ENCODE measurements at places on chromosomes 2 and 18.

GRCh38 chr2:240053173-240054155, at the start of gene OR6B3:
Gene OR6B3, minus strand, starts transcription at chr2:240053521.
- DNase-seq: no peak

DNA sequence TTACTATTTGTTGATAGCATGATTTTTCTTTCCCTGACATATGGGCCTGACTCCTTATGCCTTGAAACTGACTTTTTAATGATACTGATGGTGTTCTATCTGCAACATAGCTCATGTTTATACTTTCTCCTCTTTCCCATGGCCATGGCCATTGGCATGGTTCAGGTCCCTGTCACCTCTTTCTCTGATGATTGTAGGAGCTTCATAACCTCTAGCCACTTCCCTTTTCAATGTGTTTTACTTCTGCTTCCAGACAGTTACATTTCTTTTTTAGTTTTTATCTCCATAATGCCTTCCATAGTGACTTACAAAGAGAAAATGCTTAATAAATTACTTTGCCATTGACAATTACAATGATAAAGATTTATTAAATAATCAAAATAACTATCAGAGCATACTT, 177.9 kb upstream of the SETBP1 start:
- DNase-seq: no peak

GRCh38 chr2:107777974-107778373, 48.7 kb upstream of the RGPD4 start:
- DNase-seq: no peak

DNA sequence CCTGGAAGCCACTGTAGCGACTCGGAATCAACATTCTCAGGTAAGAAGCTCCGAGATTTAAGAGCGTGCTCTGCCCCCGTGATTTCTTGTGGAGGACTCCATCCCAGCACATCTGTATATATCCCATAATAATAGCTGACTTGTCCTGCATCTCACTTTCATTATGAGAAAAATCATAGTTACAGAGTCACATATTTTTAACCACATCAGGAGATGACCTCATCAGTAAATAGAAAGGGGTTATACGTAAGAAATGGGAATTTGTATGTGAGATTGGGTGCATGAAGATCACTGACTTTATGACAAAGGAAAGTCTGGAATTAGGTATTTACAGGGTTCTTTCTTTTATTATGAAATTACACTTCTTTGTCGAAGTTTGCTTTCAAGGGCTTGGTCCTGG, 16.4 kb upstream of the TMEM18 start:
- no peak for DNase-seq

GRCh38 chr18:59911600-59911999, 11.8 kb downstream of the PMAIP1 start:
- DNase-seq: no peak

DNA sequence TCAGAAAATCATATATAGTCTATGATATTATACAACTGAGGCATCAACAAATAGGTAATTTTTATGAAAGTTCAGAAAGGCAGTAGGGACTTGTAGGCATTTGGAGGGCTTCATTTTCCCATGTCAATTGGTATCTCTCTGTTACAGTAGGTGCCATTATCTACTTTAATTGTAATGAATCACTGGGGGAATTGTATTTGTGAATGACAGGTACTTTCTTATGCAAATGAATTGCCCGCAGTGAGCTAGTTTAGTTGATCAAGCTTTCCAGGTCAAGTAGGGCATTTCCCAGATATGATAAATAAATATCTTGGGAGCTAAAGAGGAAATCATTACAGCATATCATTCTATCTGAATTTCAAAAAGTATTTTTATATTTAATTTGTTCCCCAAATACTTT, 1116.3 kb downstream of the DPP10 start:
- no peak for DNase-seq

DNA sequence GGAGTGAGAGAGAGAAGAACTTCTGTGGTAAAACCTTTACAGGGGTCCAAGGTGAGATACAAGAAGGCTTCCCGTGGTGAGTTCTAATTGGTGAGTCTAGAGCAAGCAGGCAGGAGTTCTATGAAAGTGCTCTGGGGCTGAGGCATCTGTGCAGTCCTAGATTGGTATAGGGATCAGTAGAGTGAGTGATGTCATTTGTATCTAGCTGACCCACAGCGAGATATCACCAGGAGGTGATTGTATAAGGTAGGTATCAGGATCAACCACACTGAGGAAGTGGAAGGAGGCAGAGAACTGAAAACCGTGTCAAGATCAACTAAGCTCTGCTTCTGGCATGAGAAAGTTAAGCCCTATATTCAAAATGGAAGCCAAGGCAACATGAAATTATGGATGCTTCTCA, 1648.9 kb upstream of the TMEFF2 start:
- no peak for DNase-seq

- DNase-seq: no peak
Measured at GRCh38 chr2:232484628-232485347, 2.8 kb downstream of the ECEL1 start.

DNA sequence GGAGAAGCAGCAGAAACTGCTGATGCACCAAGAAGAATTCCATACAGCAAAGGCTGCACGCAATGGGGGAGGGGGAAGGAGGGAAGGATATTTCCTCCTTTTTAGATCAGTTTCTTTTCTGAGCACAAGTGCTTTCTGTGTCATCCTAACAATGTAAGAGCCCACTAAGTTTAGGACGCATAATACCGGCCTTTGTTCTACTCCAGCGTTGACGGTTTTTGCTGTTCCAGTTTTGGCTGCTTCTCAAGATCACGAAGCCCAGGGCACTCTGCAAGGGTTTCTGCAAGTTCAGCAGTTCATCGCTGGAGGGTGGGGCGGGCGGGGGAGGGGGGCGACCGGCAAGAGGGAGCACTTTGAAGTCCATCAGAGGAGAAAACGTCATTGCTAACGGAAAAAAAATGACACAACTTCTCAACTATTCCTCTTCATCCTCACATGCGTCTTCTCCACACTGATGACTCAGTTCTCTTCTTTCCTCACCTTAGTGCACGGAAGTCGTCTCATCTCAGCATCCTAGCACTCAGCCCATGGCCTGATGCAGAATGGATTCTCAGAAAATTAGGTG, 8.7 kb downstream of the FAM178B start:
- DNase-seq: no peak

DNA sequence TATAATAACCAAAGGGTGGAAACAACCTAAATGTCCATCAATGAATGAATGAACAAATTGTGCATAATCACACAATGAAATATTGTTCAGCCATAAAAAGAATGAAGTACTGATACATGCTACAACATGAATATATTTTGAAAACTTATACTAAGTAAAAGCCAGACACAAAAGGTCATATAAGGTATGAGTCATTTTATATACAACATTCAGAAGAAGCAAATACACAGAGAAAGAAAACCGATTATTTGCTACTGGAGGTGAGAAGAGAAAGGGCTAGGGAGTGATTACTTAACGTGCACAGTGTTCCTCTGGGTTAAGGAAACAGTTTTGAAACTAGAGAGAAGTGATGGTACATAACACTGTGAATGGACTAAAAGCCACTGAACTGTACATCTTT, 105.3 kb downstream of the GORASP2 start:
- no peak for DNase-seq

- no peak for DNase-seq
Measured at GRCh38 chr18:49565612-49566011, 3.8 kb downstream of the LIPG start.

GRCh38 chr2:108972663-108973062, 16.4 kb downstream of the EDAR start:
- DNase-seq: no peak

DNA sequence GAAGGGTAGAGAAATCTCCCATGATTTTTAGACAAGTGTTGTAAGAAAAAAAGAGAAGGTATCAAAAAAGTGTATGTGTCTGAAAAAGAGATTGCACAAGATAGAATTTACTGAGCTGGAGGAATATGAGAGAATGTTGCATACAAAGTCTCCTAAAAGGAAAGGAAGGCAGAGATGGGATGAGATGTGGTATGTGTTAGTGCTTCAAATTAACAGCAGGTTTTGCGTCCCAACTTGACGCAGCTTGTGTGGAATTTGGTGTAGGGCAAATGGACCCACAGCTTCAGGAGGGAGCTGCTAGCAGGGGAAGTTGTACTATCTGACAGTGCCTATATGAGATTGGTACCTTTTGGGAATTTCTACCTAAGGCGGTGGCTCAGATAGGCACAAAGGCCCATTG, 9.0 kb upstream of the RASGRP3 start:
- DNase-seq: no peak

- no peak for DNase-seq
Measured at GRCh38 chr2:191190435-191190834, 39.6 kb upstream of the STAT4 start.

DNA sequence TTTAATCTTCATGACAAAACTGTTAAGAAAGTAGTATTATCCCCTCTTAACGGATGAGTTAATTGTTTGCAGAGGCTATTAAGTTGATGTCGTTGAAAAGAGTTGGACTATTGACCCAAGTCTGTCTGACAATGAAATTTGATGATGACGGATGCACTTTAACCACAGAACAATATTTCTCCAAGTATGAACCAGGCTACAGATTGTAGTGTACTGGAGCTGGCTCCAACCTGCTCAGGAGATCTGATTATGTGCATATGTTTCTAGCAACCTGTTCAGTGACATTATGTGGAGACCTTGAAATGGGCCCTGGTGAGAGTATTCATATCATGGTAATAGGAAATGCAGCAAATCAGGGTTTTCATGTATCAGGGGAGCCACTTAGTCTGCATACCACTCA, 174.1 kb downstream of the CDH7 start:
- no peak for DNase-seq

DNA sequence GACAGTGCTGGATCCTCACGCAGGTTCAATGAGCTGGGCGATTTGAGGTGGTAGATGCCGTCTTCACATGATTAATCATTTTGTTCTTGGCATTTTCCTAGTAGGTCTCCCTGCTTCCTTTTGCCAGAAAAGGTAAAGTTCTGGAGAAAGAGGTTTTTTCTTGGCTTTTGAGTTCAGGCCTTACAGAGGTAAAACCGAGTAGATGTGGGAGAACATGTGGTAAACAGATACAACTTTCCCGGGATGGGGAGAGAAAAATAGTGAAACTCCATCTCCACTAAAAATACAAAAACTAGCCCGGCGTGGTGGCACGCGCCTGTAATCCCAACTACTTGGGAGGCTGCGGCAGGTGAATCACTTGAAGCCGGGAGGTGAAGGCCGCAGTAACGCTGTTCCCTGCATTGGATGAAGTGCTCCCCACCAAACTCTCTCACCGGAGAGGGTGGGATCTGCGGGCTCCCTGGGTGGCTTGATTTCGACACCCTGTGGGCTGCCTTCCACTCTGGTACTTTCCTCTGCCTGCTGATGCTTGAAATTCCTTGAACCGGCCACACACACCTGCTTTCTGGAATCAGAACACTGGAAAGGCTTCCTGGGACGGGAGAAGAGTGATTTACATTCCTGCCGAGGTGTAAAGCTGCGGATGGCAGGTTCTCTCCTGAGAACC, 88.8 kb downstream of the ACTR3 start:
- no peak for DNase-seq

- DNase-seq: no peak
Measured at GRCh38 chr2:9637330-9637729, 6.5 kb upstream of the YWHAQ start.

GRCh38 chr2:121501031-121501430, 29.6 kb upstream of the RNU4ATAC start:
- peak; percentile 90 for DNase-seq

- no peak for DNase-seq
Measured at GRCh38 chr2:54675738-54676137, 47.7 kb upstream of the EML6 start.

- no peak for DNase-seq
Measured at GRCh38 chr2:84970868-84971509, at the start of gene KCMF1. Gene KCMF1, plus strand, starts transcription at chr2:84971161. Its CDS starts 291 bp downstream, at chr2:84971452.

DNA sequence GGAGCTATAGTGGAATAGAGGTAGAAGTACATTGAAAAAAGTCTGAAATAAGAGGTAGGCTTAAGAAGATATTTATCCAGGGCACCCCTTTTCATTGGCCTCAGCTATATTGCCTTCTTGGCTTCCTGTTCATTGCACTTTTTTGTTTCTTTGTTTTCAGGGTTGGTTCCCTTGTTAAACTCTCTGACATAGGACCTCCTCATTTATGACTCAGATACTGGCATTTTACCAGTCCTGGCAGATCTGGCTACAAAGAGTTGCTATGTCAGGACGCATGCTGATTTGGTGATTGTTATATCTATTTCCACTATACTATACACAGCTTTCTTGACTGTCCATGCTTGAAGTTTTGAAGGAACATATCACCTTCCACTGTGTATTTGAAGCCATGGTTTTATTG, 60.0 kb downstream of the GCA start:
- DNase-seq: peak; percentile 33

GRCh38 chr2:238161291-238162051, 2.7 kb downstream of the ERFE start:
- DNase-seq: no peak

DNA sequence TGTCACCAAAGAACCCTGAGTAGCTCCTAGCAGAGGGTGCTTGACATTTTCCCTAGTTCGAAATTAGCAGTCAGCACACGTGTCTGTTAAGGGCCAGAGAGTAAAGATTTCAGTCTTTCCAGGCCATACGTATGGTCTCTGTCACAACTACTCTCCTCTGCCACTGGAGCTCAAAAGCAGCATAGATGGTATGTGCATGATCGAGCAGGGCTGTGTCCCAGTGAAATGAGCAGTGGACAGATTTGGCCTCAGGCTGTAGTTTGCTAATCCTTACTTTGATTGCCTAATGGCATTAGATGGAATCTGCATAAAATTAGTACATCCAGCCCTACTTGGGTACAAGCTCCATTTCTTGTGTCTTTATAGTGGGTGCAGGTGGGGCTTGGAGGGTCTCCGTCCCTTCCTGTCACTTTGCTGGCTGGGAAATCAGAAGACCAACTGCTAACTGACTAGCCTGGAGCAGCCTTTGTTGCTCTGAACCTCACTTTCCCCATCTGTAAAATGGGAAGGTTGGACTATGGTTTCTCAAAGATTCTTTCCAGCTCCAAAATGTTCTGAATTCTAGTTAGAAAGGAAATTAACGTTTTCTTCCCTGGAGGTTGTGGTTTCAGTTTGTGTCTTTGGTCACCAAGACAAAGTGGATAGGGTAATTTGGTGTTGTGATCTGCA, 108.5 kb downstream of the GLI2 start:
- DNase-seq: no peak

DNA sequence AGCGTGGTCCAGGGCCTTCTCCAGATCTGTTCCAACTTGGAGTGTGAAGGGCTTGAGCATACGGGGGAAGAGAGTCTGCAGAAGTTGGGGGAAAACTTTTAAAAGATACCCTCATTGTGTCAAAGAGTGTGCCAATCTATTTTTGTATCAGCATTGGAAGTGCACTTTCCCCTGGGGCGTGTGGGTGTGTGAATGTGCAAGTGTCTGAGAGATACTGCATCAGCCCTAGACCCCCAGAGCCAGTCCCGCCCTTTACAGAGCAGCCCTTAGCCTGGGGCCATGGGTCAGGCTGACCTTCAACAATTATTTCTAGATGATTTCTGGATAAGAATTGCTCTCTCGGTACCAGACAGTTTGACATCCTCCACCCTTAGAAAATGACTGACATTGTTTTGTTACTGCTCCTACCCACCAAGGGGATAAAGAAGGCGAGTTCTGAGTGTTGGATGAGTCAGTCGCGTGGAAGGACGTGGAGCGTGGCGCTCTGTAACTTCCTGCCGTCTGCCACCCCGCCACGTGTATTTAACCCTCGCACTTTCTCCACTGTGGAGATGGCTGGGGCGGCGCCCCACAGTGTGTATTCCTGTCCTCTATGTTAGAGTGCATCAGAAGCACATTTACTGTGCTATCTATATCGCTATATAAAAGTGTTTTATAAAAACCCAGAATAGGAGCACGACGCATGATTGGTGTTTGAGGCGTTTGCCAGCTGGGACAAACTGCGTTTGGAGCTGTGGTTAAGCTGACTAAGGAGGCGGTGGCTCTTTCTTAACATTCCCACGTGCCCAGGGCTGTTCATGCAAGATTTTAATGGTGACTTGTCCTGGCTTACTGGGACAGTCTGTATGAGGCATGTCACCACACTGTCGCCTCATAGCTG, 122.6 kb downstream of the CABLES1 start:
- no peak for DNase-seq

Data from skeletal muscle cell (primary cell).